ENCODE measurements at places on chromosomes 16 and 17. TPM values are rescaled to one million over a fixed set of nuclear protein-coding genes. Genes with fewer than 3 reads are reported as not detected.

The ZNF821 gene
- 2.9 TPM for polyA plus RNA-seq

- no peak for DNase-seq
Measured at GRCh38 chr17:34246446-34246845, 8.6 kb upstream of the CCL2 start.

The CTRB2 gene
- not detected for polyA plus RNA-seq

DNA sequence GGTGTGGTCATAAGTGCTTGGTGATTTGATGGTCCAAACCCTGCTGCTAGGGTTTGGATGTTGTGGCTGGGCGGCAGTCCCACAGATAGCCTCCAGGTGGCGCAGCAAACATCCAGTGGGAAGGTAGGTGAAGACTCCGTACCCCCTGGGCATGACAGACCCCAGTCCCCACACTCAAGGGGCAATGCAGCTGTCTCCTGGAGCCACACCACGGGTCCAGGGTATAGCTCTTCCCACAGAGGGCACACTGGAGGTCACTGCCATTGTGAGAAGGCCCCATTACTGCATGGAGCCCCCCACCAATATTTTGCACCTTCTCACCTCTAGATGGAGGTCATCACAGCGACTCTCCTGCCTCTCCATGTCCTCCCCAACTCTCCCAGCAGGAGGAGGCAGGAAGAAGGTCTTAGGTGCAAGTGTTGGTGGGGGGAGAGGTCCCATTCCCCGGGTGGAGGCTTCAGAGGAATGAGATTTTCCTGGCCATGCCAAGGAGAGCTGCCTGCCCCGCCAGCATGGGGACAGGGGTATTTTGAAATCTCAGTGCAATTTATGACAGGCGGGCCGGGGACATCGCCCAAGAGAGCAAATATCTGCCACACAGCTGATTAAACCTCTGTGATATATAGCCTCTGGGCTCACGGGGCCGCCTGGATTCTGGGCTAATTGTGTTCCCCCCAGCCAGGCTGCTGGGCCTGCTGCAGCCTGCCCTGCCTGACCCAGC lies 17.1 kb upstream of the C17orf113 start:
- peak; percentile 9 for DNase-seq
